Stimulated activated CD4-positive, alpha-beta T cell treated with anti-CD3 and anti-CD28 coated beads, Interleukin-12 subunit alpha, Interleukin-12 subunit beta, amount 100 ng/mL, for 4 hours (primary cell): ENCODE measurements at places on chromosomes 2 and 18.

GRCh38 chr2:68385220-68385906 lies 20.3 kb downstream of the PLEK start:
- no peak for DNase-seq

- no peak for DNase-seq
Observed at GRCh38 chr2:211367711-211368110, 811.3 kb downstream of the CPS1 start.

DNA sequence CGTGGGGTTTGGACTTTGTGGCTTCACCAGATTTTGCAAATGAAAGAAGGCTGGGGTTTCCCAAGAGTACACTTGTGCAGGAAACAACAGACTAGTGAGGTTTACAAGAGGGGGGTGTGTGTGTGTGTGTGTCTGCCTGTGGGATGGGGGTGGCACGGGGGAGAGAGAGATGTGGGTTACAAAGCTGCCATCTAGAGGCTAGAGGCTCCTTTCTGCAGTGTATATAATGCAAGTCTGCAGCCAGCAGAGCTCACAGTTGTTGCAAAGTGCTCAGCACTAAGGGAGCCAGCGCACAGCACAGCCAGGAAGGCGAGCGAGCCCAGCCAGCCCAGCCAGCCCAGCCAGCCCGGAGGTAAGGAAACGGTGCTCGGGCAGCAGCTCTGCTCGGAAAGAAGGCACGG lies at the start of gene ACKR3:
ACKR3 (plus strand) TSS at position 253 of the 401 bp plus-strand sequence. CDS start 10,641 bp downstream, outside the sequence.
- peak; percentile 43 for DNase-seq

DNA sequence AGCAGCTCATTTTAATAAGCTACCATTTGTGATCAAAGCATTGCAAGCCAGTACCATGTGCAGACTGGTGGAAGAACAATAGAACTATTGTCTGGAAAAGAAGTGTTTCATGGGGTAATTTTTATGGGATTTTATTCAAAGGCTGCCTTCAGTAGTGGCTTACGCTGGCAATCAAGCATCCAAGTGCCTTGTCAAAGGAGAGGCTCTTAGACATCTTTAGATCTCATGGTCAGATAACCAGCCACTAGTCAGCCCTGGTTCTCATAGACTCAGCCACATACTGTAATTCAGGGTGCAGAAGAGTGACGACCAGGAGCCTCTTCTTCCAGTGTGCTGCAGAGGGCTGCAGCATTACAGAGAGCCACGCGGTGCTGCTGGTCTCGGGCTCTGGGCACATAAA lies 98.5 kb upstream of the NOSTRIN start:
- DNase-seq, result no peak

GRCh38 chr18:11526675-11527074 lies 82.7 kb upstream of the SLC35G4 start:
- no peak for DNase-seq

GRCh38 chr18:78773819-78774218 lies 205.8 kb upstream of the SALL3 start:
- DNase-seq, result no peak

DNA sequence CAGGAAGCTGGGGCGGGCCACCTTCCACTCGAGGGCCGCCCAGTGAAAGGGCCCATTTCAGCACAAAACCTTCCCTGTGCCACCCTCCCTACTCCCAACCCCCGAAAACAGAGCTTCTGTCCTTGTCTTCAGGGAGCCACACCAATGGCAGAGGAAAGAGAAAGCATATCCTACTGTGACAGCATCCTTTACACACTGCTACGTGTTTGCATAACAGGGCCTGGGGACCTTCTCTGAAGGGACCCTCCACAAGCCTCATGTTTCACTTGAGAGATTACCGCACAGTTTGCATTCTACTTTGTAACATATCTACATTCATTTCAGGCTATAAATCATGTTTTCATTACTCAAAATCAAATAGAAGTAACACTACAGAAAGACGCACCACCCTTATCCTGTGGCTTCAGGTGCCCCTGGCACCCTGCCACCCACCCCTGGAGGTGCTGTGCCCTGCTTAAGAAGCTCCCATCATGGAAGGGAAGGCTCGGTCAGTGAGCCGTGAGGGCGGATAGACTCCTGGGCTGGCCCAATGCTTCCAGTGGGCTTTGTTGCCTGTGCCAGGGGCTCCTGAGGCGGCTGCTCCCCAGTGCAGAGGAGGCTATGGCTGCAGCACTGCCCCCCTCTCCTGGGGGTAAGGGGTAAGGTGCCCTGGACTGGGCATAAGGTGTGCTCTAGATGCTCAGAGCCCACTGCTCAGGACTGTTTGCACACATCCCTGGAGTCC lies 52.0 kb downstream of the EIPR1 start:
- DNase-seq, result no peak

- DNase-seq, result no peak
Observed at GRCh38 chr18:63249771-63250170, 69.8 kb downstream of the BCL2 start.

DNA sequence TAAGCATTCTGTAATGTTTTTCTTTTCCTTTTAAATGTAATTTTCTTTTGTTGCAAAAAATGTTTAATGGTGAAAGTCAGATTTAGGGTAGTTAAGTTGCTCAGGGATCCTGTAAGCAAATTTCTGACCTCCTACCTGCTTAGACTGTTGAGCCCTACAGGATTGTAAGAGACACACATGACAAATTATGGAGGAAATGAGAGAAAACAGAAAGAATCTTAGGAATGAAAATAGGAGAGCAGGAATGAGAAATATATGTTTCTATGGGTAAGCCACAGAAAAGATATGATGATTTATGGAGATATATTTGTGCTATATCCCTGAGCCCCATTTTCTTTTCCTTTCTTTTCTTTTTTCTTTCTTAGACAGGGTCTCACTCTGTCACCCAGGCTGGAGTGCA lies 28.3 kb downstream of the CYBRD1 start:
- no peak for DNase-seq

- peak; percentile 52 for DNase-seq
Observed at GRCh38 chr2:205682239-205682970, at the start of gene NRP2. NRP2 (plus strand) TSS chr2:205682501; CDS start chr2:205683291, 790 bp downstream.

DNA sequence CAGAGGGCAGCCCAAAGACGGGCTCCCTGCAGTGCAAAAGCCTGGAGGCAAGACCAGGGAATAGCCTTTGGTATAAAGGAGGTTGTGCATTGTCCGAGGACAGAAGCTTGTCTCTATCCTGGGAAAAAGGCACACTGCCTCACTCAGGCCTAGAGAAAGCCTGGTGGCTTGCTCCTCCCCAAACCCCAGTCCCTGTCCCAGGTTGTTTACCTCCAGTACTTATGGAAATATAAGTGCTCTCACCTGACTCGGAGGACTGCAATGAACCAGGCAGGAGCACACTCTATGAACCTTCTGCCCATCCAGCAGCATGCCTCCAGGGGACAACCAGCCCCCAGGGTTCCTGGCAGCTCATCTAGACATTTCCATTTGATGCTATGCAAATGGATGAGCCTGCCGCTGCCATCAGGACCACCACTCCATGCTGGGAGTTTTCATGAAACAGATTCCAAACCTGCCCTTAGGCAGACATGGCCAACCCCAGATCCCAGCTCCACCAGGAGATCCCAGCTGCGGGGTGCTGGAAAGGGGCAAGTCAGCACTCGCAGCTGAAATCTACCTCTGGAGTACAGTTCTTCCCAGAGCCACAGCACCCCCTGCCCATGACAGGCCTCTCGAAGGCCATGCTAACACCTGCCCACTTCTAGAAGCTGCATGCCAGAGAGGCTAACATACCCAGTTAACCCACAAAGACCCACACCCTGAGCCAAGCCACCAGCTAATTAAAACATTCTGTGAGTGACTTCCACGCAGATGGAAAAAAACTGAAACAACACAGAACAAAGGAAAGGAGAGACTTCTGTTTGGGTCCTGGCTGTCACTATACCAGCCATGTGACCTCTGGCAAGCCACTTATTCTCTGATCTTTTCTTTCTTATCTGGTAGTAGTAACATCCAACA lies 101.7 kb downstream of the TTC32 start:
- DNase-seq, result no peak

- DNase-seq, result no peak
Observed at GRCh38 chr2:1754461-1755170, 10.3 kb upstream of the PXDN start.

GRCh38 chr2:195967336-195967735 lies 101.3 kb downstream of the DNAH7 start:
- no peak for DNase-seq

GRCh38 chr2:47501374-47502200 lies 98.6 kb downstream of the MSH2 start:
- DNase-seq, result no peak

DNA sequence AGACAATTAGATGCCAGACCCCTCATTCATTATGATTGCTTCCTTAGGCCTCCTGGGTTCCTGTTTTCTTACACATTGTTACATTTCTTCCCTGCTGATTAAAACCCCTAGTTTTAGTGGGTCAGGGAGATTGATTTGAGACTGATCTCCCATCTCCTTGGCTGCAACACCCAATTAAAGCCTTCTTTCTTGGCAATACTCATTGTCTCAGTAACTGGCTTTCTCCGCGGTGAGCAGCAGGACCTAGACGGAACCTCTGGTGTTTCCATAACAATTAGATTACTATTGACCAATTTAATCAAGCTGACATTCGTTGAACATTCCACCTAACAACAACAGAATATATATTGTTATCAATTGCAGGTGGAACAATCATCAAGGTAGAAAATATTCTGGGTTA lies 1676.4 kb upstream of the SLC39A10 start:
- DNase-seq, result no peak

DNA sequence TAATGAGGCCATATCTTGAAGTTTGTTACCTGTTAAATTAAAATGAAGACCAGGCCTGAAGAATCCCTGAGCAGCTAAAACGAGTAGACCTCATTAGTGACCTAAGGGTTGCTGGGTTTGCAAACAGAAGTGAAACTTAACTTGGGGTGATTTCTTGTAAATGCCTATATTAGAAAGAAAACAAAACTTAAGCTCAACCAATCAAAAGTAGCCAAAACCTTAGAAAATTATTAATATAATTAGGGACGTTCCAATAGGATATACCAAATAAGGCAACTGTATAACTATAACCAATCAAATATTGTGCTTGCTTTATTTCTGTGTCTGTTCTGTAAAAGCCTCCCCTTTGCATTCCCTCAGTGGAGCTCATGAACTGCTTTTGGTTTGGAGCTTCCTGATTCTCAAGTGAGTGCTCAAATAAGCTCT lies 137.9 kb upstream of the VRK2 start:
- no peak for DNase-seq

- DNase-seq, result no peak
Observed at GRCh38 chr2:25539136-25539535, 134.2 kb downstream of the DTNB start.

GRCh38 chr2:202105025-202105424 lies 32.0 kb downstream of the KIAA2012 start:
- DNase-seq, result no peak

DNA sequence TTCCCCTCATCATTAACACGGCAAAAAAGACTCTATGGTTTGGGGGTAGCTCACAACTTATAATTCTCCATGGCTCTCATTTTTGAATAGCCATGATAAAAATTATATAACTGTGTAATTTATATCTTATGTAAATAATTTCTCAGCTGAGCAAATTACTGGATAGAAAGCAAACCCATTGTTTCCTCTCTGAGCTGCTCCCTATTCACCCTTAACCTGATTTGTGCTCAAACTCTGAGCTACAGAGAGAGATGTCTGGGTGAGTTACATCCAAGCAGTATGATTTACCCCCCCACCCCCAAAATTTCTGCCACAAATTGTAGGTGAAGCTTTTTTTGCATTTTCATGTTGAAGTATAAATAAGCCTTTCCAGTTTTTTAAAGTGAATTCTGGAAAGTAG lies 123.7 kb downstream of the TFCP2L1 start:
- no peak for DNase-seq

- DNase-seq, result no peak
Observed at GRCh38 chr2:28412625-28413151, 20.0 kb downstream of the FOSL2 start.

DNA sequence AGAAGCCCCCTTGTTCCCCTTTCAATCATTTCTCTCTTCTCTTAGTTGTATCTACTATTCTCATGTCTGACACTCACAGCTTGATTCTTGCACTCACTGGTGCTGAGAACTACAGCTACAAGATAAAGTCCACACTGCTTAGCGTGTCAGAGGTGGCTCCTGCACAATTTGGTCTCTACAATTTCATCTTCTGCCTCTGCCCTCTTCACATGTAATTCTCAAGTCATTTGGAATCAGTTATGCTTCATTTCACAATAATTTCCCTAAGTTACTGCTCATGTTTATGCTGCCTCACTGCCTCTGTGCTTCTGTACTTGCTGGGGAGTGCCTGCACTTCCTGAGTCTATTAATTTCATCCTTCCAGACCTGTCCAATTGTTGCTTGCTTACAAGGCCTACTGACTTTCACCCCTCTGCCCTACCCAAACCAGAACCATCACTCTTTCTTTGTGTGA lies 11.6 kb upstream of the NAB1 start:
- DNase-seq, result no peak

GRCh38 chr2:238668426-238668825 lies 179.5 kb upstream of the TWIST2 start:
- no peak for DNase-seq

DNA sequence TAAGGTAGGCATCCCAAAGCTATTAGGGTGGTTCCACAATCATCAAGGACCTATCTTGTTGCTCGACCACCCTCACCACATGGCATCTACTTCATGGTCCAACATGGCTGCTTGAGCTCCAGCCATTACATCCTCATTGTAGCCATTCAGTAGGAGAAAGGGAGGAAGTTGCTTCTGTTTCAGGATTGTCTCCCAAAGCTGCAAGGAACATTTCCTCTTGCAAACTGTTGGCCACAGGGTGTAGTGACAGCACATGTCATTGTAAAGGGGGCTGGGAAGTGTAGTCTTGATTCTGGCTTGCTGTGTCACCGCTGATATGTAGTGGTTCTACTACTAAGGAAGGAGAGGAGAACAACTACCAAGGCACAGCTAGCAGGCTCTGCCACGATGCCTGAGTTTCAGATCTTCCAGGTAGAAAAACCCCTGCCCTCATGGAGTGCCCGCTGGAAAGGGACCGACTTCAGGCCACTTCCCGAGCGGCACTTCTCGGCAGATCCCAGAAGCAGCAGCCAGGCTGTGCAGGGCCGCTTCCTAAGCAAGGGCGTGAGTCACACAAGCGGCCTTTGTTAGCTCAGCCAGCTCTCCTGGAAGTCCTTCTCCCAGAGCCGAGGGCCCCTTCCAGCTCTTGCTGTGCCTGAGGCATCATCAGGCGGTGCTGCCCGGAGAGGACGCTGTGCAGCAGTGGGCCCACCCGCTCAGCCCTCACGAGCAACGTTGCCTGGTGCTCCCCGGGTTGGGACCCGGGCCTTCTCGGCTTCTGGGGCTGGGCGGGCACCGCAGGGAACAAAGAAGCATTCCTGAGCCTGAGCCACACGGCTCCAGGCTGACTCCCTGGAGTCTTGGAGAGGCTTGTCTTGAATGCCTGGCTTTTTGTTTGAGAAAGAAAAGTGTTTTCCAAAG lies 58.2 kb downstream of the HS6ST1 start:
- no peak for DNase-seq

GRCh38 chr2:28327581-28327955 lies 65.1 kb upstream of the FOSL2 start:
- DNase-seq, result no peak

DNA sequence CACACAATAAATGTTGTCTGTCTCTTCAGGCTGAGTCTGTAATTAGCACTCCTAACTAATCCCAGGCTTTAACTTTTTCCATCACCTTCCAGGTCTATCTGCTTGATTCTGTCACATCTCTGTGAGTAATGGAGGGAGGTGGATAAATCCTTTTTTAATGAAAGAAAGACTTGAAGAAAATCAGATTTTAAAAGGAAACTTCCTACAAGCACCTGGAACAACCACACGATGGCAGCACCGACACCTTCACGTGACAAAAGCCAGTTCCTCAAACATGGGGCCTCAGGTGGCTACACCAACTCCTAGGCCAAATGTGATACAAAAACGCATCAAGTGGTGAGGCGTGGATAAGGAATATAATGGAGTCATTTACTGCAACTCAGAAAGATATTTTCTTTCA lies 41.8 kb downstream of the TGFBRAP1 start:
- peak; percentile 18 for DNase-seq

- DNase-seq, result no peak
Observed at GRCh38 chr2:237055386-237056100, 30.1 kb upstream of the COPS8 start.
